Stimulated activated naive CD8-positive, alpha-beta T cell treated with anti-CD3 and anti-CD28 coated beads, Interleukin-15, amount 100 ng/mL, for 72 hours (primary cell): ENCODE measurements at places on chromosomes 12 and 14.
A peak's percentile ranks its signal among the peaks of the same experiment; 100 is the strongest.

DNA sequence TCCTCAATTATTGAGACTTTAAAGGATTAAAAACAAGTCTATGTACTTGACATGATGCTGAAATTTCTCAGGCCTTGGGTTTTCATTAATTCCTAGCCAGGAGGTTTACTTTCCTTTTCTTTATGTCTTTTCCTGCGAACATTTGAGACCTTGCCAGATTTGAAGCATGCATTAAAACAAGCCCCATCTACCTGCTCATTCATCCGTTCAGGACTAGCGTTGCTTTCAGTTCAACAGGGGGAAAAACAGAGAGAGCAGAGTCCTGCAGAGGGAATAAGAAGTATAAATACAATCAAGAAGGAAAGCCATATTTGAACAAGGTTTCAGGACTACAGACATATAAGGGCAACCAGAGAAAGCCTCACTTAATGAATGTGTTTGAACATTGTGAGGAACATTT, 542.4 kb downstream of the DIO2 start:
- no peak for DNase-seq

DNA sequence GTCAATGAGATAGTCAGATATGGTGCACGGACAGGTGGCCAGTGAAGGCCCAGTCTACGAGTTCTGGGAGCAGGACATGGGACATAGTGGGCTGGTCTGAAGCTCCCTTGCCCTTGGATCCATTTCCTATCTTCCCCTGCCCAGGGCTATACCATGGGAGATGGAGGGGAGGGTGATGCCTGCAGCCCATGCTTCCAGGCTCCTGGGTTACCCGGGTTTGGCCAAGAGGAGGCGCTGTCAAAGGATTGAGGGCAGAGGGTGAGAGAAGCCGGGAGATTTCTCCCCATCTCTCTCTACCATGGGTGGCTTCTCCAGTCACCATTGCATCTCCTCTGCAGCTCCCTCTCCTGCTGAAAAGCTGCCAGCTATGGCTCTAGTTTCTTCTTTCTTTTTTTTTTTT, 52.8 kb upstream of the LHX5 start:
- no peak for DNase-seq

- DNase-seq, result peak; percentile 52
Observed at GRCh38 chr12:9064201-9064814, 51.4 kb downstream of the A2M start.

DNA sequence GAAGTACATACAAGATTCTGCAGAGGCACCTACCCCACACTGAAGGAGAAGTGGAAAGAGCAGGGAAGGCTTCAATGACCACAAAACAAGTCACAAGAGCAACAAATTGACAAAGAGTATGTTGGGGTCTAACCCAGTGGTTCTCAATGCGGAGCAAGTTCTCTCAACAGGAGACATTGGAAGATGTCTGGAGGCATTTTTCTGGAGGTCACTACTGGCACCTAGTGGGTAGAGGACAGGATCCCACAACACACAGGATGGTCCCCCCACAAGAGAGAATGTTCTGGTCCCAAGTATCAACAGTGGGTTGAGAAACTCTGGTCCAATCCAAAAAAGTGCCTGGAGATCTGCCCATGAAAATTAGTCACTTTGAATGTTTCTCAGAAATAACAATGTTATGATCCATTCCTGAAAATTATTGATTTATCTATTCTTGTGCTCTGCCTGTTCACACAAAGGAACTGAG, 3.4 kb downstream of the SSH1 start:
- DNase-seq, result no peak

- DNase-seq, result no peak
Observed at GRCh38 chr12:124698211-124698997, 131.0 kb upstream of the NCOR2 start.

DNA sequence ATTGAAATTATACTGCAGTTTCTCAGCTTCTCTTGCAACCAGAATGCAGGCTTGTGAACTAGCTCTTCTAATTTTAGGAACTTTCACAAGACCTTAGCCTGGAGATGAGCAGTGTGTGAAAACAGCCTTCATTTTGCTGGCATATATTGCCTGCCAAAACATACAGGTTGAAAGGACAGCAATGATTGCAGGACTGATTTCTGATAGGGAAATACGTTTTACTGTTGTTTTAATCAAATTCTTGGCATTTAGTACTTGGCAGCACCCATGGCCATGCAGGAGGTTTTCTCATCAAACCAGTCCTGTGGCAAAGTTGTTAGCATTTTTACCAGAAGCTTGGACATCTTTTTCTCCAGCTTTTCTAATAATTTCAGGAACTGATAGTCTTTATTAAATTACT, 91.9 kb upstream of the MUCL1 start:
- no peak for DNase-seq
